ENCODE measurements at places on chromosomes 5 and 9.

GRCh38 chr5:138721979-138722378 lies 31.2 kb upstream of the CTNNA1 start:
- no peak for DNase-seq

DNA sequence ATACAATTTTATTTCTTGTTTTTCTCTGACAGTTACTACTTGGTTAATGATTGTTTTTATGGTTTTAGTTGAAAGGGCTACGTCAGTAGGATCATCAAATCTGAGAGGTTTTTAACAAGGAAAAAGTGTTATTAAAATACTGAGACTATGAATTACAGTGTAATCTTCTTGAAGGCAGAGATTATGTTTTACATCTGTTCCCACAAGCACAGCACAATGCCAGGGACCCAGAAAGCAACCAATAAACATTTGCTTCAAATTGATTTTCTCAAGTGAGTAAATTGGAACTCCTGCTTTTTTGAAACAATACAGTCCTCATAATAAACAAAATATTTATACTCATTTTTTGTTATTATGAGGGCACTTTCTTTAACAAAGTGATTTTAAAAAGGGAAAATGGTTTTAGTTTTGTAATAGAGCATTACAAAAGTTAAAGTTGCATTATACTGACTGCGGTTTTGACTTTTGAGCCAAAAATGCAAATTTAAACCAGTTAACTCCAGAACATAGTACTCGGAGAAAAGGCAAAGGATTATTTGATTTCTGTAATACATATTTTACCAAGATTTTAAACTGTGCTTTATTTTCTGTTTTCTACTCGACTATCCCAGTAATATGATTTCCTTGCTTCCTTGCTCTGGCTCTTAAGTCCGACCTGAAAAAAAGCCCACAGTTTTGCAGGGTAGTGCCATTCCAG lies 176.9 kb downstream of the GDNF start:
- DNase-seq, result no peak

GRCh38 chr9:121638901-121639592 lies 12.4 kb upstream of the DAB2IP start:
- no peak for DNase-seq

DNA sequence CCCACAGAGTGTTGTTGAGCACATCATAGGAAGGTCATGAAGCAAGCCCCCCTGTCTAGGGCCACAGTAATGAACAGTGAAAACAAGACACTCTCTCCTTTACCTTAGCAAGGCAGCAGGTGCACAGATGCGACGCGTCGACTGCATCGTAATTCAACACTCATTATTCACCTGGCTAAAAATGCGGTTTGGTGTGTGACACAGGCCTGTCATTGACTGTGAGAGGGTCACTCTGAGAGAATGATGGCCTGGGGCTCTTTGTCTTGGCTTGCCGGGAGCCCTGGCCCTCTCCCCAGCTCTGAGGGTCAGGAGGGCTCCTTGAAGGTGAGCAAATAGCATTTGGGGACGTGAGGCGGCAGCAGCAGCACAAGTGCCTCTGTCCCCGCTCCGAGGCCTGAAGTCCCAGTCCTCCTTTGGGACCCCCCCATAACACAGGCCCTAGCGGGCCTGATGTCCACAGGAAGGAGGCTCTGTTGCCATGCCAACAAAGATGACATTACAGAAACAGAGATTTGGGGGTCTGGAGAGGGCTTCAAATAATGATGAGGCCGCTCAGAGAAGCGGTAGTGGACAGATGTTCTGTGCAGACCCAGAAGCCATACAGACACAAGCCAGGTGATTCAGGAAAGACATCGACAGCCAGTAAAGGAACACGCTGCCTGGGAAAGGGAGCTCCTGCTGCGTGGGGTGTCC lies 46.7 kb downstream of the SHB start:
- no peak for DNase-seq

DNA sequence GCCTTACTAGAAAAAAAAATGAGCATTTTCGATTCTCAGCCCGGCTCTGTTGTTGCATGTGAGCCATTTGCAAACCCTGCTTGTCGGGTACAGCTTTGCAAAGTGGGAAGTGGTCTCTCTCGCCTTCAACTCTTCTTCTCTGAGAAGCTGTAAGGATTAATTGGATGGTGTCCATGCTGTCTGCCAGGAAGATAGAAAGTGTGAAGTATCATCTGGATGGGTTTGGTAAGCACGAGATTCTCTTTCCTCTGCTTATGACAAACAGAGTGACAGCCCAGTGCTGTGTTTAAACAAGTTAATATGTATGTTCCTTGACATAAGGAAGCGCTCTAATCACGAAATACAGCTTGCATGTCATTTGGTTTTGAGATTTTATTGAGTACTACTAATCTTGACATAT lies 109.1 kb upstream of the SPATA31D4 start:
- DNase-seq, result no peak

GRCh38 chr5:154287136-154287535 lies 96.6 kb downstream of the GALNT10 start:
- no peak for DNase-seq

DNA sequence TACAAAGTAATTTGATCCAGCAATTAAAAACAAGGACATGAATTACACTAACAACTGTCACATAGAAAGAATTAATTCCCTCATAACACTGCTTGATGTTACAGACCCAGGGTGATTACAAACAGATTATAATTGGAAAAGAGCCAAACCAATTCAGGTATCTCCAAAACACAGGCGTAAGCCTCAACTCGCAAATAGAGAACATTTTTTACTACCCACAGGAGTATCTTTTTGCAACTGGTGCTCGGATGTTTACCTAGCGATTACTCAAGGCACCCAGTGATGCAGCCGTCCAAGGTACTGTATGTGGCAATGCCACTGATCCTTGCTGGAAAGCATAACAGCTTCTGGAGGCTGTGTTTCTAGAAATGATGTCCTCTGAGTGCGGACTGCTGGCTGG lies 386.1 kb upstream of the KIF2A start:
- DNase-seq, result no peak

GRCh38 chr9:107630156-107630555 lies 140.6 kb upstream of the KLF4 start:
- no peak for DNase-seq

GRCh38 chr5:180373454-180373853 lies 20.3 kb upstream of the GFPT2 start:
- DNase-seq, result no peak

- no peak for DNase-seq
Observed at GRCh38 chr9:127991017-127991756, 10.4 kb upstream of the EEIG1 start.

DNA sequence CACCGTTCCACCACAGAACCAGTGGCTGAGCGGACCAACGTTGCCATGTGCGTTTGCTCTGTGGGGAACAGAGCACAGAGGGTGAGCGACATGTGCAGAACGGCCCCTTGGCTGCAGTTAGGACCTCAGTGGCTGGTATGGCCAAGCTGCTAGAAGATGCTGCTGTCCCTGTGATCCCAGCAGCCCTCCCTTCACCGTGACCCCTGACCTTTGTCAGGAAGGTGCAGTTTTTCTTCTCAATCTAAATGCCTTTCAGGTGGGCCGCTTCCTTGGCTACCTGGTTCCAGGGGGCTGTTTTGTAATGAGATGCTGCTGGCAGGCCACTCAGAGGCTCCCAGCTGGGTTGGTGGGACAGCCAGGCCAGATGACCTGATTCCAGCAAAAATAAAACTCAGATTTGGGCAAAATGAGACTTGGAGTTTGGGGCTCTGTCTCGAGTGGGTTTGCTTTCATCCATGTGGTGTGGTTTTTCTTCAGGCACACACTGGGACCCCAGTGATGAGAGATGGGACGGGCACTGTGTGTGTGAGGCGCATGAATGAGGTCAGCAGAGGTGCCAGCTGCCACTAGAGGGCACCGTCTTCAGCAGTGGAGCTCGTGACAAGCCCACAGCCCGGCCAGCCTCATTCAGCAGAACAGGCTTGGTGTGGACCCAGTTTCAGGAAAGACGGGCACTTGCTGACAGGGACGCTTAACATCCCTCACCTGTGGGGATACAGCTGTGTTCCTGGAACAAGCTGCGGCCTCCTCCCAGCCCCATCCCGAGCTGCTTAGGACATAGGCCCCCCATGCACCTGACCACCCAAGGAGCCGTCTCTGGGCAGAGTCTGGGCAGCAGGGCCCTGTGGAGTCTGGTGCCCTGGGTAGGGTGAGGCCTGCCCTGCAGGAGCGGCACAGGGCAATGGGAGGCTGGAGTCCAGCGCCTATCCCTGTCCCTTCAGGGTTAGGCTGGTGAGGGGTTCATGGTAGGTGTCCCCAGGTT lies 4.1 kb downstream of the MRPS2 start:
- DNase-seq, result peak; percentile 71

DNA sequence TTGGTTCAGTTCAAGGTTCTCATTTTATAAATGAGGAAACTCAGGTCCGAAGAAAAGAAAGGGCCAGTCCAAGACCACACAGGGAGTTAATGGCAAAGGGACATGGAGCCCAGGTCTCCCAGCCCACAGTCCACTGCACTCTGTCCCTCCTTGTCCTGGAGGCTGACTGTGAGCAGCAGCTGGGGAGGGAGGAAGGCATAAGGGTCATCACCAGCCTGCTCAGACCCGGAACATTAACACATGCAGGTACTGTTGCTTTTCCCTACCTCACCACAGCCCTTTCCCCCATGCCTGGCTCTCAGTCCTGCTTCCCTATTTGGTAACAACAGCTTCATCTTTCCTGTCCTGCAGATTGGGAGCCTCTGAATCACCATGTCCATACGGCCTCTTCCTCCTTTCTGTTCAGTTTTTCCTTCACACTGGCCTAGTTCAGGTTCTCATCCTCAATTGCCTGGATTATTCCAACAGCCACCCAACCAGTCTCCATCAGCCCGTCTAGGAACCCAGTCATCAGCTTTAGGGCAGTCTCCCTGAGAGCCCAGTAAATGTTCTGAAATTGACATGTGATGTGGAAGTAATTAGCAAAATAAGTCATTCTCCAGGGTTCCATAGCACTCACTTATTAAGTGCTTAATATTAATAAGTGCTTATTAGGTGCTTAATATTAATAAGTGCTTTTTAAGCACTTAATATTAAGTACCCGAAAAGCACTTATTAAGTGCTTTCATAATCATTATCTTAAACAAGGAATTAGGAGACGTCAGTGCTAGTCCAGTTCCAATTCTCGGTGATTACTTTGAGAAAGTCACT lies 4.3 kb downstream of the GPX3 start:
- no peak for DNase-seq

DNA sequence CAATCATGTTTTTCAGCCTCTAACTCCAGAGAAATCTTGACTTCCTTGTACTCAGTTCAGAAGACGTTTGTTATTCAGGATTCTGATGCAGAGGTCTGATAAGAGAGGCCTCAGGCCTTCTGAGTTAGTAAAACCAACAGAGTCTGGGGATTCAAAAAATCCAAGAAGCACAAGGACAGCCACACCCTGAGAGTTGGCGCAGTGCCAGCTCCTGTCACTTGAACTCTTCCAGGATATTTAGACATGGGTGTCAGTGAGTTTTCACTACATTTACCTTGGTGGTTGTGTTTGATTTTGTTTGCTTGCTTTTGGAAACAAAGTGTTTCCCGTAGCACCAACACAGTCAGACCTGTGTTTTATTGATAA lies 41.6 kb upstream of the PDE8B start:
- DNase-seq, result no peak

Data from GM10248 (cell line).